ENCODE measurements at places on chromosomes 4 and X. TPM values are rescaled to one million over a fixed set of nuclear protein-coding genes. Genes with fewer than 3 reads are reported as not detected.

DHX15 gene
- 220 TPM for total RNA-seq

STARD8 gene
- total RNA-seq, result 3.7 TPM

AKAP14 gene
- total RNA-seq, result 2.4 TPM

DAPP1 gene
- total RNA-seq, result 0.73 TPM

UGT2A1 gene
- not detected for total RNA-seq

XKRX gene
- 0.27 TPM for total RNA-seq

ATP8A1 gene
- total RNA-seq, result 174 TPM

FOXP3 gene
- not detected for total RNA-seq

CPLX1 gene
- 3.4 TPM for total RNA-seq

CENPVL1 gene
- 2.4 TPM for total RNA-seq

CTAG2 gene
- total RNA-seq, result not detected

ADAM29 gene
- total RNA-seq, result 0.91 TPM

ASB9 gene
- total RNA-seq, result 1.3 TPM

GPC4 gene
- 4.2 TPM for total RNA-seq

CXCL1 gene
- total RNA-seq, result 1.2 TPM

RHOXF1 gene
- total RNA-seq, result not detected

PDGFRA gene
- total RNA-seq, result 70.6 TPM

SNX12 gene
- 50.1 TPM for total RNA-seq
